ENCODE measurements at places on chromosomes 16 and 17. TPM values are rescaled to one million over a fixed set of nuclear protein-coding genes. Genes with fewer than 3 reads are reported as not detected.

GRCh38 chr16:3063625-3064386, 1.6 kb upstream of the IL32 start:
- DNase-seq, result no peak

GRCh38 chr16:23301251-23302044, 654 bp upstream of the SCNN1B start:
- no peak for DNase-seq

DNA sequence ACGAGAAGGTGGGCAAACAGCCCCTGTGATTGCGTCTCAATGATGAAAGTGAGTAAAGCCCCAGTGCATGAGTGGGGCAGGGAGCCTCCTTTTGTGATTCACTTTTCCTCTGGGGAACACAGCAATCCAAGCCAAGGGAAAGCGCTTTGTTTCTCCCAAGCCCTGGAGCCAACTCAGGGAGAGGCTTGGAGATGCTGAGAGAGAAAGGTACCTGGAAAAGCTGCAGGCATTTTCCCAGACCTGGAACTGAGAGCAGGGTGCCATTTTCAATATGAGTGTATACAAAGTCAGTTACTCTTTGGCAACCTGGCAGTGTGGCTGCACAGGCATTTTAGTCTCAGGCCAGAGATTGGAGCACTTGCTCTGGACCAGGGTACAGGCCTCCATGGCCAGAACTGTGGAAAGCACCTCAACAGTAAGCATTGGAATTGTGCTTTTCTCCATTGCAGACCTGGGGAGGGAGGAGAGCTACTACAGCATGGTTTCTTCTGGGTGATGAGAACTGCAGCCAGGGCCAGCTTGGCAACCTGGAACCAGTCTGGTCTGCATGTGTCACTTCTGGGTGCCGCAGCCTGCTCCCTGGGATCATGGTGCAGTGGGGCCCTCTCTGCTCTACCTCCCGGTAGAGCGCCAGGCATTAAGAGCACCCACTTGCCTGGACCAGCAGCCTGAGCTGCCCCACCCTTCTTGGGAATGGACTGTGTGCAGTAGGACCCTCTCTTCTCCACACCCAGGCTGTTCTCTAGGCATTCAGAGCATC, 89.0 kb upstream of the CDH5 start:
- no peak for DNase-seq

DNA sequence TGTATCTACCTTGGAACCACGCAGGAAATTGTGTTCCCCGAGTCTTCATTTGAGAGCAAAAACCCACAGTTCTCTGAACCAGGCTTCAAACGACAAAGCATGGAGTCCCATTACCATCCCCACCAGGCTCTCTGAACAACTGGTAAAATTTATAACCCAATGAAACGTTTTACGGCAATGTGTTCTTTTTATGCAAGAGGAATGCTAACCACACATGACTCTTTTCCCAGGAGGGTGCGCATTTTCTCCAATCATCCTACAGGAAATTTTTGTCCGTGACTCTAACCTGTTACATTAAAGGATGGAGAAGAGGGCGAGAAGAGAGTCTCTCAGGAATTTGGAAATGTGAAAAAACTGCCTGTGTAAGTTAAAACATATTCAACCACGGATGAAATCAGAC, 17.8 kb downstream of the STX8 start:
- no peak for DNase-seq

DNA sequence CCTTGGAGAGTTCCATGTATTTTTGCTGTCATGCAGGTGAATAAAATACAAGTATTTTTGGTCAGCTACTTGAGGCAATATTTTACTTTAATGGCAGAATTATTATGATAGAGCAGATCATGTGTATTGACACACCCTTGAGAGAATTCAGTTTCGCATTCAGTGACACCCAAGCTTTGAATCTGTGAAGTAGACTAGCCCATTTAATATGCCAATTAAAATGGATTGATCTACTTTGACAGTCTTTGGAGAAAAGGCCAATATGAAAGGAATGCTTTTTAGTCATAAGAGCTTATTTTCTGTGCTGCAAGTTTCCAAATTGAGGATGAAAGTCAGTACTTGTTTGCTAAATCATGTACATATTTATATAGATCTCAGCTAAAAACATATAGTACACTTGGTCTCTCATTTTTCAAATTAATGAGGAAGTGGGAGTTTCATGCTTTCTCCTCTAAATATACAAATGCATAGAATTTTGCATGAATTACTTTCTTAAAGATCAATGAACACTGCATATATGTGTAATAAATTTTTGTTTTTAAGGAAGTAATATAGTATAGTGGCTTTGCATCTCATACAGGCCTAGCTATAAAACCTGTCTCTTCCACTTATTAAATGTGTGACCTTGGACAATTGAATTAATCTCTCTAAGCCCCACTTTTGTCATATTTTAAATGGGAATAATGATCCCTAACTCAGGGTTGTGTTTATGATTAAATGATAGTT, 161.5 kb downstream of the PHKB start:
- DNase-seq, result no peak

DNA sequence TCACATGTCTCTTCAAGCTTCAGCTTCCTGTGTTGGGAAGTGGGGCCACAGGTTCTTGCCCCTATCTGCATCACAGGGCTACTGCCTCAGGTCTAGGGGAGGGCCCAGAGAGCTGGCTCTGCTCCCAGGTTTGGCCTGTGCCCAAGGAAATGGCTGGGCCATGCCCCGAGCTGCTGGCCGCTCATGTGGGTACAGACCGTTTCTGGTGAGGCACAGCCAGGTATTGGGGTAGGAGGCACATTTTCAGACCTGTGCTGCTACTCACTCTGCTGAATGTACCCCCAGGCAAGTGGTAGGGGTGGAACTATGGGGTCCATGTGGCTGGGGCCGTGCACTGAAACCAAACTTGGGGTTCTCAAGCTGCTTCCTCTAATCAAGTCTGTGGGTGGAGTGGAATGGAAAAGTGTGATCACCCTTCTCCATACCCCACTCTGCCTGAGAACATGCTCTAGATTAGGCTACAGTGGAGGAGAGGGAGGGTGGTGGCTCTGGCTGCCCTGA, 4.6 kb downstream of the GAS2L2 start:
- no peak for DNase-seq

GRCh38 chr17:59542960-59543635, 22.3 kb upstream of the DHX40 start:
- no peak for DNase-seq

DNA sequence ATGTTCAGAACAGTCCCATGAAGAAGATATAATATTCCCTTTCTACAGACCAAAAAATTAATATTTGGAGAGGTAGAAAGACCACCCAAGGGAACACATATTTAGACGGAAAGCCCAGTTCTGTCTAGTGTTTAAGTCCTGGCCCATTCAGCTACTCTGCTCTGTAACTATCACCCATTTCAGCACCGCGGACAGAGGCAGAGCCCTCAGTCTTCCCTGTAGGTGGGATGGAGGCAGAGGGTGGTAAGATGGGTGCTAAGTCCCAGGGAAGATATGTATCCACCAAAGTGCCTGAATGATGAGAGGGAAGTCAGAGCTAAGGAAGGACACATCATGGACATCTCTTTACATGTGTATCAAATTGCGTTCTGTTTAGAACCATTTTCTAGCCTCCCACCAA, 27.8 kb upstream of the C16orf78 start:
- DNase-seq, result no peak

DNA sequence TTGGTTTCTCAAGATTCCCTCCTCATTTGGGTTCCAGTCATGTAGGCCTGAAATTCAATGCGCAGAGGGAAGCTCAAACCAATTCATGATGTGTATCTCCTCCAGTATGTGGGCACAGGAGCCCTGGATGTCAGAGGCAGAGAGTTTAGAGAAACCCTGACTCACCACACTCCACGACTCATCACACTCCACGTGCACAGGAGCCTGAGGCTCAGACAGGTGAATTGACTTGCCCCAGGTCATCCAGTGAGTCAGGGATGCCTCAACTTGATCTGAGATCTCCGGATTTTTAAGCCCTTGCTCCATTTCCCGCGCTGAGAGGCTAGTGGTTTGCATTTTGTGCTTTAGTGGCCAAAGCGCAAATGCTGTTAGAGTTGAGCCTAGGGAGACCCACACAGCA, 183.9 kb downstream of the HAPSTR1 start:
- no peak for DNase-seq

DNA sequence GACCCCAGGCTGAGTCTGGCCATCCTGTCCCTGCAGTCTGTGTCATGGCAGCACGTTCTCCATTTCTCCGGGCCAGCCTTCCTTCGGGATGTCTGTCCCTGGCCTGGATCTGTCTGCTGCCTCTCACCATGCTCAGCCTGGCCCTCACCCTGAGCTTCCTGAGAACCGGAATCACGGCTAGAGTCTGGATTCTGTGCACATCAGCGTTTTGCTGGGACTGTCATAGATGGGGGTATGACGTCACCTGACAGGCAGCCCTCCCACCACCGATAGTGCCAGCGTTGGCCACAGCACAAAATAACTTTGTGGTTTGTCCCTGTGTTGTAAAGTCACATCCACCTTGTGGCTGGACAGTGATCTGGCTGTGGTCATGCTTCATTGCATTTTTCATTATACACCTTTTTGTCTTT, 59.2 kb downstream of the B9D1 start:
- no peak for DNase-seq

DNA sequence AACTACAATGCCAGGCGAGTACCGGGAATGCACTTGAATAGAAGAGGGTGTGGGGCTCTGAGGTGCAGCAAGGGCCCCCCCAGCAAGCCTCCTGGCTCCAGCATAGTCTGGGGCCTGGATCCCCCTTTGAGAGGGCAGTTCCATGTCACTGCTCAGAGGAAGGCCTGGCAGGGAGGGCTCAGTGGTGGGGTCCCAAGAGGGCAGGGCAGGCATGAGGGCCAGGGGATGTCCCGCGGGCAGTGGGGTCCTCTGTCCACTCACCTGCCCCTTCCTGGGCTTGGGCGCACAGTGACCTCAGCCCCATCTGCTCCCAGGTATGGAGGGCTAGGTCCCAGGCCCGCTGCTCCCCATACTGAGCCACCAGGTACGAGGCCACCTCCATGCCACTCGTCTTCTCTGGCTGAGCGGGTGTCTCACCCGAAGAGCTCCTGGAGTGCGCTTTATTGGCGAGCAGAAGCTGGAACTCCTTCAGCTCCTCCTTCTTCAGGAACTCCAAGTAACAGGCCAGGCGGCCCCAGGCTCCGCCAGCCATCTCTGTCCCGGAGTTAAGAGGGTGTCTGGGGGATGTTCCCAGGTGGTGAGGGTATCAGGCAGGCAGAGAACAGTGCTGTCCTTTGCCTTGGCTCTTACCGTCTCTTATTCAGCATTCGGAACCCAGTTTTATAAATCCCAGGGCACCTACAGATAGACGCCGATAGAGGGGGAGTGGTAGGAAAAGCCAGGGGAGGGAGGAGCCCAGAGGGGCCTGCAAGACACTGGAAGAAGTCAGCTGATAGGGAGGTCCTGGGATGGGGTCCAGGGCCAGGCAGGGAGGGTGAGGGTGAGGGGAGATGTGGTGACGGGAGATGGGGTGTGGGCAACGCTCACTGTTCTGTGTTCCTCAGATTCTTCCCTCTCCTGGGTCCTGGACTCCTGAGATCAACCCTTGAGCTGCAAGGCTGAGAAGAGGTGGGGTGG, 605 bp downstream of the NLRP1 start:
- no peak for DNase-seq

GRCh38 chr16:50692999-50693781, at the start of gene NOD2:
Gene NOD2, plus strand, starts transcription at chr16:50693606. Its CDS starts 5,890 bp downstream, at chr16:50699496.
- DNase-seq, result no peak

DNA sequence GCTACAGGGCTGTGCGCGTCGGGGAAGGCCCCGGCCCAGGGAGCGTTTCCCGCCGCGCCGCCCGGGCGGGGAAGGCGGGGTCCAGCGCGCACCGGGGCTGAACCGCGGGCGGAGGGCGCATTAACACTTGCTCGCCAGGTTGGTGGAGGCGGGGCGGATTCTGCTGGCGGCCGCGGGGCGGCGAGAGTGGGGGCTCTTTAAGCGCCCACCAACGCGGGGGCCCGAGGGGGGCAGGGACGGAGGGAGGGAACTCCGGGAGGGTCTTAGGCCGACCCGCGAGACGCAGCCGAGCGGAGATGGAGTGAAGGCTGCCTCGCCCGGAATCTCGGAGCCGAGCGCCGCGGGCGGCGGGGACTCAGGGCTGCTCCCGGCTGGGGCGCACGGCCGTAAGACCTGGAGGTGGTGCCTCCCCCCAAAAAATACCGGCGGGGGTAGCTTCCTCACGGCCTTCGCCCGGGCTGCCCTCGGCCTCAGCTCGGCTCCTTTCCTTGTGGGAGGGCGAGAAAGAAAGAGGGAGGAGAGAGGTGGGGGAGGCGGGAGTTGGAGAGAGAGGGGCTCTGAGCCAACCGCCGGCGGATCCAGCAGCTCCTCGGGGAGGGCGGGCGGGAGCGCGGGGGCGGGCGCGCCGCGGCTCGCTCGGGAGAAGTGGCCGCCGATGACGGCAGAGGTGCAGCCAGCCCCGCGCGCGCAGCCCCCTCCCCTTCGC, 415 bp upstream of the FOXF1 start:
- DNase-seq, result peak; percentile 79

- no peak for DNase-seq
These were observed 41.4 kb upstream of the CIBAR2 start for GRCh38 chr16:85153656-85154091.

DNA sequence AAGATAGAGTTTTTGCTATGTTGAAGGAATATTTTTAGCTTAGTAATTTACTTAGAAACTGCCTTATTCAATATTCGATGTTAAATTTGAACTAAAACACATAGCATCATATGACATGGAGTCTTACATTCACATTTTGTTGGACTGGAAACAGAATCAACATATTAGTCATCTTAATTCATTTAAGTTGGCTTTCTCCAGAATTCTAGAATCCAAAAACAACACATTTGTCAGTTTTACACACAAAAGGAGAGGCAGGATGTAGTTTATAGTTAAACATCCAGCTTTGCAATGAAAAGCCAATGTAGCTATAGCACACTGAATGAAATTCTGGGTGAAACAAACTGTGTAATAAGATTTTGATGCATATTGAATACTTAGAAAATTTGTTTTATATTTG, 43.3 kb downstream of the WWOX start:
- DNase-seq, result no peak

DNA sequence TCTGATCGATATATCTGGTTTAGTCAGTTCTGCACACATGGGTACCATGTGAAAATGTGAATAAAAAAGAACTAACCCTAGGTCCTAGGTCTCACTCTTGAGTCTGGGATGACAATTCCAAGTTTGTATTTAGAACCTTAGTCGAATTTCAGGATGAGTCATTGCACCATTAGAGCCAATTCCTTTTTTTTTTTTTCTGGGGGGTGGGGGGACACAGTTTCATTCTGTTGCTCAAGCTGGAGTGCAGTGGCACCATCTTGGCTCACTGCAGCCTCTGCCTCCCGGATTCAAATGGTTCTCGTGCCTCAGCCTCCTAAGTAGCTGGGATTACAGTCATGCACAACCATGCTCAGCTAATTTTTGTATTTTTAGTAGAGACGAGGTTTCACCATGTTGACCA, 41.6 kb downstream of the SPAG9 start:
- DNase-seq, result no peak

GRCh38 chr17:70608193-70608592, 438.9 kb downstream of the KCNJ2 start:
- DNase-seq, result no peak

The CLCN7 gene
- 44.9 TPM for total RNA-seq

The CCDC92B gene
- 0.92 TPM for total RNA-seq

The YPEL3 gene
- total RNA-seq, result 30.5 TPM

The HOXB6 gene
- total RNA-seq, result 39.3 TPM
